ENCODE measurements at places on chromosomes 13 and 19. TPM values are rescaled to one million over a fixed set of nuclear protein-coding genes. Genes with fewer than 3 reads are reported as not detected.

DNA sequence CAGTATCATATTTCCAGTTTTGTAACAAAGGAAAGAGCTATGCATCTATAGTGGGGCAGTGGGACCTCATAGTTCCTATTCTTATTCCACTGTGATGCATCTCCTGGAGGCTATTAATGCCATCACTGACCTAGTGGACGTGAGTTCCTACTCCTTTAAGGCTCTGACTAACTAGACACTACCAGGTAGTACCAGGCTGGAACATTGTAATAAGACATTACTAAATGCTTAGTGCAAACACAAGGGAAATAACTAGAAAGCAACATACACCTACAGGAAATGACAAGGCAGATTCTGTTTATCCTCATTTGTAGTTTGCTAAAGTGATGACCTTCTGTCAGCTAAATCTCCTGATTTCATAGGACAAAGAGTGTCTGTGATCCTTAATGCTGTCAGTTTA is 192.5 kb downstream of the POSTN start:
- no peak overlapping the region for H3K27ac ChIP-seq
- H3K4me1 ChIP-seq = no peaks in the 10 kb centered on the region
- DNase-seq = no peak
- H3K27me3 ChIP-seq = no peaks in the 10 kb centered on the region
- no peaks in the 10 kb centered on the region for H3K36me3 ChIP-seq

GRCh38 chr13:61850794-61851193 is 435.1 kb upstream of the PCDH20 start:
- no peaks in the 10 kb centered on the region for H3K36me3 ChIP-seq
- no peak overlapping the region for H3K4me3 ChIP-seq
- no peak for DNase-seq

The MTRF1 gene
- 10.4 TPM for polyA plus RNA-seq

The ZNF491 gene
- polyA plus RNA-seq = 0.95 TPM

The PSG3 gene
- polyA plus RNA-seq = not detected

Data from hepatocyte (in vitro differentiated cells).